ENCODE measurements at places on chromosomes 4 and X.

DNA sequence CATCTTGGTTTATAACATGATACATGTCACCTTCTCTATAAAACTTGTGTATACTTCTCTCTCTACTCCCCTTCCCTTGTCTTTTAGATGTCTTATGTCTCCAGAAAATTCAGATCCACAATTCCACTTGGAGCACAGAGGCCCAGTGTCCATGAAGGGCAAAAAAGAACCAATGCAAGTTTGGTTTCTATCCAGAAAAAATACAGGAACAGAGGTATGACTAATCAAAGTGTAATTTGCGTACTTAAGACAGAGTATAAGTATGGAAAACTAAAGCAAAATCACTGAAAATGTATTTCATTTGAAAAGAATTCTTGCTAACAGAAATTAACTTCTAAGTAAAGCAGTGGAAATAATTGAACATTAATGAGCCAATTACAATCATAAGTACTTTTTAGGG is 46.2 kb downstream of the GUCY1B1 start:
- no peak for DNase-seq

DNA sequence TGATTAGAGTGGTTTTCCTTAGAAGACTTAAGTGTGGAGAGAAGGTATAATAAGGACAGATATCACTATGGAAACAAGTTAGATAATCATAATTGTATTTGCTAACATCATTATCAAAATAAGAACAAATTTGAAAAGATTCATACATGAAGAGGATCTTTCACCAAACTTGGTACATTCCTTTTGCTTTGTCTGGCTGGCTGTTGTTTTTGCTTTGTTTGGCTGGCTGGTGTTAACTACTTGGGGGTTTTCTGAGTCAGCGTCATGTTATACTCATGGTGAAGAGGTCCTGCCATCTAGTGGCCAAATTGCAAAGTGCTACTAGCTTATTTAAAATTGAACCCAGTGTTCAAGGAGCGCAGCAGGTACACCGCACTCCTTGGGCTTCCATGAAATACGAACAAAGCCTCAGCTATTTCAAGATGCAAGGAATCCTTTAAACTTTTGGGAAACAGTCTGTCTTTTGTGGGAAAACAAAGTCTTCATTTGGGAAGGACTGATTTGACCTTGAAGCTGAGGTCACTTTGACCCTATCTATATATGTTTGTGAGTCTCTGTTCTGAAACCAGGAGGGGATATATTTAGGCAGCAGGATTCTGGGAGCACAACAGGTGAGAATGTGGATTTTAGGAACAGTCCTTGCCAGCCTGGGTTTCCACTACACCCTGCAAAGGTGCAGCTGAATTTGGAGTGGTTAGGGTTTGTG is 129.7 kb downstream of the PLS3 start:
- DNase-seq: peak; percentile 3

- DNase-seq: no peak
These were observed 251.9 kb upstream of the ETNPPL start for GRCh38 chr4:109014593-109015412.

DNA sequence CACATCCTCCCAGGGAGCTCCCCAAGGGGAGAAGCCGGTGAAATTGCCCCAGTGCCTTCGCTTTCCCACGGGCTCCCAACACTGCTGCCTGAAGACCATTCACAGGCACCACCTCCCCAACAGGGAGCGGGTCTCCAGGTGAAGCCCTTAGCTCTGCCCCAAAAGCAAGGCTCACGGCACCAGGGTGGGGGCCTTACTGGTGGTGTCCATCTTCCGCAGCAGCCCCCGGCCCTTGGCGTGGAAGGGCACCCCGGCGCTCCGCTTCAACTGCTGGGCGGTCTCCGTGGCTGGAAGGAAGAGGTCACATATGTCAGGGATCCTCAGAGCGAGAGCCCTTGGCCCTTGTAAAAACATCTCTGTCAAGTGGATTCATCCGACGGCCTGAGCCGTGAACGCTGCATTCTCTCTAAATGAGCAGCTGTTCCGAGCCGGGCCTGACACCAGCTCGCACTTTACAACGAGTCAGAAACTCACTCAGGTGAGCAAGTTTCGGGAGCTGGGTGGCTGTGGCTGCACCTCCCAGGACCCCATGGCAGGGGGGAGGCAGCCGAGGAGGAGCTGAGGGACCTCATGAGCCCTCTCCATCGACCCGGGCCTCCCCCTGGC is 20.9 kb downstream of the NELFA start:
- DNase-seq: no peak

- no peak for DNase-seq
These were observed 57.3 kb downstream of the EVC2 start for GRCh38 chr4:5651089-5651488.

GRCh38 chrX:34528081-34528480 is 129.0 kb downstream of the TMEM47 start:
- DNase-seq: no peak

DNA sequence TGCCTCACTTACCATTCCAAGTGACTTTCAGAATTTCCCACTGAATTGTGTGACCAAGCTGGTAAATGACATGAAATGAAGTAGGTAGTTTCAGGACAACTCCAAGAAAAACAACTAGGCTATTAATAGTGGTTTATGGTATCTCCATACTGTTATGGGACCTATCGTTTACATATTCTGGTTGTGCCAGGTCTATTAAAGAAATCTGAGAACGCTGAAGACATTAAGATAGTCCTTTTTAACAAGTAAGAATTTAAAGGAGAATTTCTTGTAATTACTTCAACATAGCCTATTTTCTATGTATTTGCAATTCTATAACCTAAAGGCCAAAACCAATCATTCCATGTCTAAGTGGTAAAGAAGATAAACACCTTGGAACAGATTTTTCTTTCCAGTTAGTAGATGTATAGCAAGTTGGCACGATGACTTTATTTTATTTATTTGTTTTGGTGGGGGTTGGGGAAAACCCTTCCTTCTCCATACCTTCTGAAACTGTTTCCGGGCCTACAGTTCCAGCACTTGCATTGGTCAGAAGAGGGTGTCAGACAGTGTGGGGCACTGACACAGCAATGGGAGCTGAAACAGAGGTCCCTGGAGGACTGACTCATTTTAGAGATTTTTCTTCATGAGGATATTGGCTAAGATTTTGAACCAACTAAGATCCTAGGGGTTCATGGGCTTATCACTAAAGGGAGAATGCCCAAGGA is 7.6 kb upstream of the DCLK2 start:
- DNase-seq: no peak

- no peak for DNase-seq
These were observed 36.0 kb downstream of the INTU start for GRCh38 chr4:127668770-127669169.
